Breast epithelium (tissue), 4 donors: ENCODE measurements at places on chromosomes 3 and 15. TPM values are rescaled to one million over a fixed set of nuclear protein-coding genes. Genes with fewer than 3 reads are reported as not detected.

The GOLGA8M gene
- total RNA-seq, result 4.0 TPM

The PDIA3 gene
- 107 TPM for total RNA-seq

The IQCF5 gene
- not detected for total RNA-seq

The NKTR gene
- total RNA-seq, result 132 TPM

DNA sequence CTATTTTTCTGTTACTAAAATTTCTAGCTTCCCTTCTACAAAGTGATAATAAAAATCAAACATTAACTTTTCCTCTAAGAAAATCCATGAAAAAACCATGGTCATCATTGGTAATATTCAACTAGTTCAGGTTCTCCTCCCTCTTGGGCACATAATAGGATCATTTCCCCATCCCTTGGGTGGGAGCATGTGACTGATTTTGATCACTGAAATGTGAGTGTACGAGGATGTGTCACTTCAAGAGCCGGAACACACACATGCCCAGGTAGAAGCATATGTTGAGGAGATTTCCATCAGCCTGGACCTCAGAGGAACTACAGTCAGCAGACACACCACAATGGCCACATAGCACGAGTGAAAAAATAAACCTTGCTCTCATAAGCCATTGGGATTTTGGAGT is 36.1 kb downstream of the AP3S2 start:
- DNase-seq, result no peak

DNA sequence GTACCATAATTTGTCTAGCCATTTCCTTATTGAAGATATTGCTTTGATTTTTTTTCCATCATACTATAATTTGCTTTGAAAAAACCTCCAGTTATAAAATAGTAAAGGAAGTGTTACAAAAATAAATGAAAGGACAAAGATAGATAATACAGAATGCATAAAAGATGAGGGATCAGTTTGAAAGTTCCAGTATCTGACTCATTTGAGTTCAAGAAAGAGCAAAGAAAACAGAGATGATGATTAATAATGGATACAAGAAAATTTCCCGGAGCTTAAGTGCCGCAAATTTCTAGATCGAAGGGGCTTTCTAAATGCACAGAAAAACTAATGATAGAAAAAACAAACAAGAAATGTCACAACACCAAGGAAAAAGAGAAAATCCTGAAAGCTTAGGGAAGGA is 4.3 kb downstream of the WDR48 start:
- DNase-seq, result no peak

DNA sequence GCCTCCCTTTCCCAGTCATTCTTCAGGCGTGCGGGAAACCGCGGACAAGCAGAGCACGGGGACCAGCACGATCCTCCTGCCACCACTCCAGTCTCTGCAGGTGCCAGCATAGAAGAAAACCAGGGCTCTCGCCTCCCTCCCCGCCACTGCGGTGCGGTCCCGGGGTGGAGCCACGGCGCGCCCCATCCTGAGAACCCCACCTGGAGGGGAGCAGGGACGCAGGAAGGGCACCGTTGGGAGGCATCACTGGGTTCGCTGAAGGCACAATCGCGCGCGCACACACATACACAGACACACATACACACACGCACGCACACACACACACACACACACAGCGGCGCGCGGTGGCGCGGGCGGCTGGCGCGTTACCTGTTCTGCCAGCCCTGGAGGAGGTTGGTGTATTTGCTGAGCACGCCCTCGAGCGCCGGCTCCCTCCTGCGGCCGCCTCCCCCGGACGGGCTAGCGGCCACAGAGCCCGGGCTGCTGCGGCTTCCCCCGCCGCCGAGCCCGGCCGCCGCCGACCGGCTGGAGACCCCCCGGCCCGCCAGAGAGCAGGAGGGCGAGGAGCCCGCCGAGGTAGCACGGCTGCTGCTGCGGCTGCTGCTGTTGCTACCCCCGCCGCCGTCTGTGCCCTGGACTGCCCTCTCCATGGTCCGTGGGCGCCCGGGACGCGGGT is 394 bp downstream of the OSBPL10 start:
- peak; percentile 69 for DNase-seq

DNA sequence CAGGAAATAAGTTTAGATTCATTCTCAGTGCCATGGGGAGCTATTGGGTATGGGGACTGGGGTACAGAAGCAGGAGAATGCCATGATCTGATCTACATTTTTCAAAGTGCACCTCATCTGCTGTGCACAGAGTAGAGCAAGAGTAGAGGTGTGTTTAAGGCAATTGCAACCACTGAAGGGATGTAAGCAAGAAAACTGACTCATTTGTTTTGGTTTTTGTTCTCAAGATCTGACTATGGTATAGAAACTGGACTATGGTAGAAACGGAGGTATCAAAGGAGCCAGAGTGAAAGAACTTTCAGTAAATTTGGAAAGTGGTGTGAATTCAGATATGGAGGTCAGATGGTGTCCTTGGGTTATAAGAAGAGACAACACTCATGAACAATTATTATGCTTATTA is 86.2 kb upstream of the CMSS1 start:
- DNase-seq, result no peak

DNA sequence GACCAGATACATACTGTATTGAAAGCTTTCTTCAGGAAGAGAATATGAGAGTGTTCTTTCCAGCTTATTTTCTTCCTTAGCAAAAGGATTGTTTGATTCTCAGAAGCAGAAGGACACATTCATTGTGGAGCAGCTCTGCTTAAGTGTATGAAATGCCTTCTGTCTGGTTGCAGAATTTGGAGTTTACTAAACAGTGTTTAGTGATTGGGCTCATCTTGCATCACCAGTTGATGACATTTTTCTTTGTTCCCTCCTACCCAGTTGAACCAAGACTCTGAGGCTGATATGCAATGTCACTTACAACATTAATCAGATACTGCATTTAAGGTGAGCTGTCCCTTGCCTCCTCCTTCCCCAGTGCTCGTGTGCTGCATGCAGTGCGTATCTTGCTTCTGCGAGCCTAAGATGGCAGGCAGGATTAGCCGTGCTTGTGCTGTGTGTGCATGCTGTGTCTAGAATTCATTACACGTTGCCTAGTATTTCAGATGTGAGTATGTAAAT is 18.4 kb downstream of the ZBTB38 start:
- no peak for DNase-seq

DNA sequence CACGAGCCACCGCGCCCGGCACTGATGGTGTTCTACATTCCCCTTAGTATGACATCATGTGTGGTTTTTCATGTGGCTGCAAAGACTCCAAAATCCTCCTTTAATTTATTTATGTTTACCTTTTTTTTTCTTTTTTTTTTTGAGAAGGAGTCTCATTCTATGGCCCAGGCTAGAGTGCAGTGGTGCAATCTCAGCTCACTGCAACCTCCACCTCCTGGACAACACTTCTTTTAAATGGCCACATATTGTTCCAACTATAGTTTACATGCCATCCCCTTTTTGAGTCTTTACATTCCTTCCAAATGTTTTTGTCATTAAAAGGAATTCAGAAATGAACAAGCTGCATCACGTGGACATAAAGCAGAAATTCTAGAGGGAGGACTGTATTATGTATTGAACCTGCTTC is 10.3 kb upstream of the CDV3 start:
- DNase-seq, result no peak

GRCh38 chr15:73836845-73837244 is 36.5 kb upstream of the TBC1D21 start:
- no peak for DNase-seq

- no peak for DNase-seq
Measured at GRCh38 chr3:46406788-46407611, at the start of the genes CCR5AS and CCRL2. Gene CCR5AS, minus strand, starts transcription at chr3:46407066. Gene CCRL2, plus strand, starts transcription at chr3:46407259. Its CDS starts 821 bp downstream, at chr3:46408080.

- DNase-seq, result no peak
Measured at GRCh38 chr3:53109891-53110771, 20.1 kb downstream of the RFT1 start.

DNA sequence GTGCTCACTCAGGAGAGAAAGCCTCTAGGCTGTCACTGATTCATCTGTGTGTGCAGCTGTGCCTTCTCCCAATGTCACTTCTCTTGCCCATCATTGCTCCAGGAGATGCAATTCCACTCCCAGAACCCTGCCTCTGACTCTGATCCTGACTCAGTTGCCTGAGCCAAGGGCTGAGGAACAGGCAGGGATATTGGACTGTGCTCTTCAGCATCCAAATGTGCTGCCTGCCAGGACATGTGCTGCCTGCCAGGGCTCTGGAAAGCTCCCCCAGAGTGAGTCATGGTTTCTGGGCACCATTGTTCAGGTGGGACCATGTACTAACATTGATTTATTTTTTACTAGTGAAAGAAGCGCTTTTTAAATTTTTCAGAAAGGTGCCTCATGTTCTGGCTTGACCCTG is 71.0 kb downstream of the TRIM42 start:
- DNase-seq, result no peak

DNA sequence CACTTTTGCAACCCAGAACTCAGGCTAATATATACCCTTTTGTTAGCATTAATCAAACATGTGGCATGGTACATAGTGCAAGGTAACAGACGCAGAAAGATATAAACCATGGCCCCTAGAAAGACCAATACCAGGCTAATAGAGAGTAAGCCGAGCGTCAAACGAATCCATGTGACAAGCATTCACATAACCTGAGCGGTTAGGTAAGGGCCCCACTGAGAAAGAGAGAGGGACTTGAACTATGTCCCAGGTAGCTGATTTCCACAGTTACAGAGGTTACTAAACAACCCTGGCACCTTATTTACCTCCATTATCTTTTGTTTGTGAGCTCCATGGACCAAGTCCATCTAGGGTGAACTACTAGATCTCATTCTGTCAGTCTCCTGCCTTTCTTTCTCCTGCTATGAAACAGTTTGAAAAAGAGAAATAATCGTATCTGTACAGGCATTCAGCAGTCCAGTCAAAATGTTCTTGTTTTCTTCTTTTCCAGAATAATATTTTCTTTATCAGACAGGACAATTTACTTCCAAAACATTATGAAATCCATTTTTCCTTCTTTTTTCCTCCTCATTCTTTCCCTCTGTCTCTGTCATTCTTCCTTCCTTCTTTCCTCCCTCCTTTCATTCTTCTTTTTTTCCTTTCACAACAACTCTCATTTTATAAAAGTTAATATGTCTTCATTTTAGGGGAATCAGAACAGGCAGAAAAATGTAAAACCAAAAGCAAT is 30.5 kb upstream of the TNFSF10 start:
- DNase-seq, result no peak

DNA sequence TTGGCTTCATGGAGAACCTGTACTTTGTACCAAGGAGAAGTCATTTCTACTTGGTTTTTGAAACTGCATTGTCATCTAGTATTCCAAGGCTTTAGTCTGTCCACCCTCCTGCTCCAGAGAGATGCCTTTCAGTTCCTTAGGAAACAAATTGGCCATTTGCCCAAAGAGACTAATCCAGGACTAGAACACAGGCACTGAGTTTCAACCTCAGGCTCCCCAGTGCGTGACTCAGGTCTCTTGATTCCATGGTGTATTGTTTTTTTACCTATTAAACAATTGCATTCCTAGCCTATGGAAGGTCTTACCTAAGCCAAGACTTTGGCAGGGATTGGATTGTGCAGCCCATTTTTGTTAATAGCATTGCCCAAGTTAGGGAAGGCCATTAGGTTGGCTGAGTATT is 214.8 kb upstream of the CTDSPL start:
- no peak for DNase-seq

DNA sequence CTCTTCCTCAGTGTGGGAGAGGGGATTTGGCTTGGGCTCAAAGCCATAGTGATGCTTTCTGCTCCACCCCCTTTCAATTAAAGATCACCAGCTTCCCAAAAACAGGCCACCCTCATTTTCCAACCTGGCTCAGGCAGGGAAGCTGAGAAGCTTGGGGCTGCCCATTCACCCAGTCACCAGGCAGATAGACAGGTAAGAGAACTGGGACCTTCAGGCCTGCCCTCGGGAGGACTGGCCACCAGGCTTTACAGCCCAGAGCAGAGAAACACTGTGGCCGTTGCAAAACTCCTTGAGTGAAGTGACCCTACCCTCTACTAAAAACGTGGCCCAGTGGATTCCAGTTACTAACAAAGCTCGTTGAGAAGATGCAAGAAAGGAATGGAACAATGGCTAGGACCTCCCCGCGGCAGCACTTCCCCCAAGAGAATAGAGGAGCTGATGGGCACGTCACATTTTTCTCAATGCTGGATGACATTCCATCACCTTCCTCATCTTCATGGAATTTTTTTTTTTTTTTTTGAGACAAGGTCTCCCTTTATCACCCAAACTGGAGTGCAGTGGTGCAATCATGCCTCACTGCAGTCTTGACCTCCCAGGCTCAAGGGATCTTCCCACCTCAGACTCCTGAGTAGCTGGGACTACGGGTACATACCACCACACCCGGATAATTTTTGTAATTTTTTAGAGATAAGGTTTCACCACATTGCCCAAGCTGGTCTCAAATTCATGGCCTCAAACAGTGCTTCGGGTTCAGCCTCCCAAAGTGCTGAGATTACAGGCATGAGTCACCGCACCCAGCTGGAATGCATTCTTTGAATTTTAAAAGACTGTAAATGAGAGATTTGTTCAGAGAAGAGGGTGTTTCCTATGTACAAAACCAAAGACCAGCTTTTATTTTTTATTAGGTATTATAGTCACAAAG is 37.9 kb downstream of the LIPC start:
- no peak for DNase-seq

DNA sequence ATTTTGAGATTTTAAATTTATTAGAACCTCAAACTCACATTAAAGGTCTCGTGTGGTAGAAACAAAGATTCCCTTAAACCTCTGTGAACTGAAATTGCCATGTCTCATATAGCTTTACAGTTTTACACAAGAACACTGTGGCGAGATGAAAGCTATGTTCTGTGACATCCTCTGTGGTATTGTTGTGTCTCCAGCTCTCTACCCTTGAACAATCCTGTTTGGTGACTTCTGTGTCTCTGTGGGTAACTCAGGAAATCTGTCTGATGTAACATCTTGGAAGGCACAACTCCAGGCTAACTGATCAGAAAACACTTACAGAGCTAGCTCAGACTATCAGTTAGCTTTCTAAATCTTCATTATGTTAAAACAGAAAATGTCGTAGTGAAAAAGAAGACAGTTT is 318.8 kb upstream of the GBE1 start:
- no peak for DNase-seq

DNA sequence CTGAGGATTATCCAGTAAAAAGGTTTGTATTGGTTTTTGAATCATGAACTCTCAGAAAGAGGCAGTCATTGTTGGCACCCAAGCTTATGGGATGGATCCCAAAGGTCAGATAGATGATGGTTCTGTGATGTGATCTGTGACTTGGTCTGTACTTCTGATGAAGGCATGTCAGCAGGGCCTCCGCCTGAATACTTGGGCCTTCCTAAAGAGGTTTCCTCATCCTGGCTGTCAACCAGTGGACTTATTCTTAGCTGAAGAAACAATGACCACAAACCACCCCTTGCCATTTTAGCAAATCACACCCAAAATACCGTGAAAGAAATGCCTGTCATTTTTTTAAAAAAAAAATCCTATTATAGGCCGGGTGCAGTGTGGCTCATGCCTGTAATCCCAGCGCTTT is 48.2 kb upstream of the SLC9A9 start:
- no peak for DNase-seq
